Endodermal cell (in vitro differentiated cells): ENCODE measurements at places on chromosomes 6 and 20. TPM values are rescaled to one million over a fixed set of nuclear protein-coding genes. Genes with fewer than 3 reads are reported as not detected.

Gene PAX1
- total RNA-seq: not detected in 2 replicates

DNA sequence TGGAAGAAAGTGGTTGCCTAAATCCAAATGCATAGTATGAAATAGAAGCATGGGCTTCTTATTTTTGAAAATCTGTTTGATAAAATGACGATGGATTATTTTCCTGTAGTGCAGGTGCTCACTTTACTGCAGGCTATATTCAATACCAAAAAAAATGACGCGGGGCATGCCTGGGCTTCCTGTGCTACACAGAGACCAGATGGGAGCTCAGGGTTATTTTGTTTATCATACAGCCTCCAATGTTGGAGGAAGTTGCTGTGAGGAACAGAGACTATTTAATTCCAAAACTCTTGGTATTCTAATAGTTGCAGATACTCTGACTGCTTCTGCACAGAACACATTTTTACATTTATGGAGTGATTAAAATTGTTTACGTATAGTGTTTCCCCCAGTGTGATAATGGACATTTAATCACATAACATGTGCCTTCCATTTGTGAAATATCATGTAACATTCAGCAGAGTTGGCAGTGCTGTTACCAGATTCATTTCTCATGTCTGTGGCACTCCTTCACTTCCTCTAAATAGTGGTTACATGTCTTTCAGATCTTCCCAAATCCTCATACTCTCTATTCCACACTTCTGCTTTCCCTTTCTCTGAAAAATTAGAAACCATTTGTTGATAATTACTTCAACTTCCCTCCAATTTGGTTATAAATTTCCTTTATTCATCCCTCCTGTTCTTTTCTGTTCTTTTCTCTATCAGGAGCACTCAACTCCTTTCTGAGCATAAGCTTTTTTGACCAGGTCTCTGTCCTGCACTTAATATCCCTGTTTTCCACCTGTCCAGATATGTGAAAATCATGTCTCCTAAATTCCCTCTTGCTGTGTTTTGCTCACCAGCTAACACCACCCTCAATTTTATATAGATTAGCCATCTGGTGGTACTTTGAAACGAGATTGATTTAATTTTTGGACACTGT, 121.6 kb downstream of the ADGRB3 start:
- no peak for DNase-seq

Gene OR11A1
- total RNA-seq: not detected in 3 replicates

DNA sequence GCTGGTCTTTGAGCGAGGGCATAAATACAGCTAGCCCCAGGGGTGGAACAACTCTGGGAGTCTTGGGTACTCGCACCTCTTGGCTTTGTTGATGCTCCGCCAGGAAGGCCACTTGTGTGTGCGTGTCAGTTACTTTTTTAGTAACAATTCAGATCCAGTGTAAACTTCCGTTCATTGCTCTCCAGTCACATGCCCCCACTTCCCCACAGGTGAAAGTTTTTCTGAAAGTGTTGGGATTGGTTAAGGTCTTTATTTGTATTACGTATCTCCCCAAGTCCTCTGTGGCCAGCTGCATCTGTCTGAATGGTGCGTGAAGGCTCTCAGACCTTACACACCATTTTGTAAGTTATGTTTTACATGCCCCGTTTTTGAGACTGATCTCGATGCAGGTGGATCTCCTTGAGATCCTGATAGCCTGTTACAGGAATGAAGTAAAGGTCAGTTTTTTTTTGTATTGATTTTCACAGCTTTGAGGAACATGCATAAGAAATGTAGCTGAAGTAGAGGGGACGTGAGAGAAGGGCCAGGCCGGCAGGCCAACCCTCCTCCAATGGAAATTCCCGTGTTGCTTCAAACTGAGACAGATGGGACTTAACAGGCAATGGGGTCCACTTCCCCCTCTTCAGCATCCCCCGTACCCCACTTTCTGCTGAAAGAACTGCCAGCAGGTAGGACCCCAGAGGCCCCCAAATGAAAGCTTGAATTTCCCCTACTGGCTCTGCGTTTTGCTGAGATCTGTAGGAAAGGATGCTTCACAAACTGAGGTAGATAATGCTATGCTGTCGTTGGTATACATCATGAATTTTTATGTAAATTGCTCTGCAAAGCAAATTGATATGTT, 19.2 kb downstream of the IRF4 start:
- no peak for DNase-seq
